Activated T-helper 9 cell treated with anti-CD3 and anti-CD28 coated beads, Interleukin-2, amount 50 U/mL, for 16 hours (primary cell): ENCODE measurements at places on chromosomes 7 and 10.

DNA sequence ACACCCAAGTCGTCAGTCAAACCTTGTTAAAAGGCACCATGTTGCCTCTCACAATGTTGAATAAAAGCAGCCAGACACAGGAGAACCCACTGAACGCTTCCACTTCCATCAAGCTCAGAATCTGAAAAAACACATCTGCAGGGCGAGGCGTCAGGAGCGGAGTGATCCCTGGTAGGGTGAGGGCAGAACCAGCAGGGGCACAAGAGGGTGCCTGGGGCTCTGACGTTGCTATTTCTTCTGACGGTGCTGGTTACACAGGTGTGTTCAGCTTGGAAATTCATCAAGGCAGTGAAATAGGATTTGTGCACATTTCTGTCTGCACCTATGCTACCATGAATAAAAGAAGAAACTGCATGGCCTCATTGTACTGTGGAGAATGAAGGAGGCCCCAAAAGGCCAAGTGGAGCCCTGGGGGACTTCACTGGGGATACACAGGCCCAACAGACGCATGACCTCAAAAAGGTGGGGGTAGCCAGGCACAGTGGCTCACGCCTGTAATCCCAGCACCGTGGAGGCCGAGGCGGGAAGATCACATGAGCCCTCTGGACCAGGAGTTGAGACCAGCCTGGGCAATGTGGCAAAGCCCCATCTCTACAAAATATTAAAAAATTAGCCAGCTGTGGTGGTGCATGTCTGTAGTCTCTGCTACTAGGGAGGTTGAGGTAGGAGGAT is 19.2 kb upstream of the NCAPG2 start:
- no peak for DNase-seq

DNA sequence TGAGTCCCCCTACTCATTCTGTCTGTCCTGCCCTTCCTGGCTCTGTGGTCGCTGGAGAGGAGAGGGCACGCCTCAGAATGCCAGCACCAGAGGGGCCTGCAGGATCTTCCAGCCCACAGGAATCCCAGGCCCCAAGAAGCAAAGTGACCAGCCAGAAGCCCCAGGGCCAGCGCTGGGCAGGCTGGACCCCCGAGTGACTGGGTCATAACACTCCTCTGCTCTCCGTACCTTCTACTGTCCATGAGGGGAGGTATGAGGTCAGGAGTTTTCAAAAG is 102.6 kb upstream of the GPR26 start:
- DNase-seq = no peak

GRCh38 chr7:41268878-41269277 is 434.0 kb downstream of the INHBA start:
- no peak for DNase-seq

GRCh38 chr10:104923501-104923900 is 282.4 kb downstream of the SORCS3 start:
- DNase-seq = no peak

DNA sequence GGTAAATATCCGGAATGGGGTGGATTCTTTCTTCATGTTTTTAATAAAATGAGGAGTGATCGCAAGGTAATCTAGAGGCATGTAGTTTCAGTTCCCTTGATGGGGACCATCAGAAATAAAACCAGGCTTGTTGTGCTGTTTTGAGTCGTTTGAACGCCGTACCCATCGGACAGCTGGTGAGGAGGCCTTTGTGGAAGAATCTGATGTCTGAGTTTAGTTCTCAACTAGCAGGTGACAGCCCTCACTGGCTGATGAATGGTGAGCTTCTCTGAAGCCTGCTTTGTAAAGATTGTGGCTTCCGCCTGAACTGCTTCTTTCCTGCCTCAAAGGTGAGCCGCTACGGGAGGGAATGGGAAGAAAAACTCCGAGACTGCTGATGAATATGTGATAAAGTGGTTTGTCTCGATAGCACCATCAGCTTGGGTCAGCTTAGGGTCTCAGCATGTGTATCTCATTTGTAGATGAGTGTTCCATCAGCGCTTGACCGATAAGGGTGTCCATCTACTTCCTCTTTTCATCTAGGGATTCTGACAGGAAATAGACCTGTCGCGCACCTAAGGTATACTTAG is 977 bp downstream of the TMEM248 start:
- no peak for DNase-seq

DNA sequence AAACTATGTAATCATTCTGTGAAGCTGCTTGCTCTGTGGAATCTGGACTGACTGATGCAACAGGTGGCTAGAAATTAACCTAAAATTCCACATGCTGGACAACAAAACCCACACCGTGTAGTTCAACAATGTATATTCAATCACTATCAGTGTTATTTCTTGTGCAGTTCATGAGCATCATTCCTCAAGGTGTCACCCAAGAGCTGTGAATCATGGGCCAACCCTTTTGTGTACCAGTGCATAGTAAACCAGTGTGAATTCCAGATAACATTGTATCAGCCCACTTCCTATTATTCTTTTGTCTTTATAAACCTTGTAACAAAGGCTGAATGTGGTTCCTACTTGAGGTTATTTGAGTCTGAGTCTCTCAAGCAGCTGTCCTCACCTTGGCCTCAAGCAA is 905.2 kb upstream of the ZNF722 start:
- no peak for DNase-seq
